ENCODE measurements at places on chromosomes 3 and 15. TPM values are rescaled to one million over a fixed set of nuclear protein-coding genes. Genes with fewer than 3 reads are reported as not detected.

Gene CAPN3
- total RNA-seq = 3.8 TPM

Gene MGLL
- 54.9 TPM for total RNA-seq

Gene GOLGA8R
- 0.34 TPM for total RNA-seq

Gene PLA2G4D
- total RNA-seq = 0.07 TPM

Gene CAMK2N2
- 0.42 TPM for total RNA-seq

Gene TMEM207
- not detected for total RNA-seq

Gene GP9
- not detected for total RNA-seq

Gene MAGEF1
- 18.4 TPM for total RNA-seq

Gene NR1I2
- not detected for total RNA-seq

Gene COL6A5
- not detected for total RNA-seq

Gene NAALADL2
- total RNA-seq = 0.28 TPM

GRCh38 chr3:151431940-151432339 is 28.9 kb downstream of the IGSF10 start:
- DNase-seq = peak; percentile 95

DNA sequence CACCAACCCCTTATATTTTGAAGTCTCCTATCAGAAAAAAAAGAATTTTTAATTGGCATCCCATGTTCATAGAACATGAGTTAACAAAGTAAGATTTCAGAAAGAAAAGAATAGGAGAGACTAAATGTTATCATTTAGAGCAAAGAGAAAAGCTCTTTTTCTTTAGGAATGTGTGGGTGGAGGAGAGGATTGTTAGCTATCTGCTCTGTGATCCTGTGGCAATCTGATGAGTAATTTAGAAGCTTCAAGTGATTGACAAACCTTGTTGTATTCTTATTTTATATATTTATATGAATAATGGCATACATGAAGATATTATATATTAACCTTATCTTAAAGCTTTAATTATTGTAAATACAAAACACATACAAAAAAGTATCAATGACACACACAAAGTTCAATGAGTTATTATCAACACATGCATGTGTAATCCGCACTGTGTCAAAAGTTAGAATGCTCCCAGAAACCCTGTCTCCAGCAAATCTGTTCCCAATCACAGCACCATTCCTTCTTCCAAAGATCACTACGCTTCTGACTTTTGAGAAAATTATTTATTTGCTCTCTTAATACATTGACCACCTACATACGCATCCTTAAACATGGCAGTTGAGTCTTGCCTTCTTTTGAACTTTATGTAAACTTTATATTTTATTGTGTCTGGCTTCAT is 907.4 kb downstream of the MCTP2 start:
- no peak for DNase-seq

GRCh38 chr3:151562891-151563290 is 102.0 kb upstream of the IGSF10 start:
- DNase-seq = peak; percentile 78

GRCh38 chr3:181276358-181276896 is 286.9 kb upstream of the DNAJC19 start:
- DNase-seq = no peak

DNA sequence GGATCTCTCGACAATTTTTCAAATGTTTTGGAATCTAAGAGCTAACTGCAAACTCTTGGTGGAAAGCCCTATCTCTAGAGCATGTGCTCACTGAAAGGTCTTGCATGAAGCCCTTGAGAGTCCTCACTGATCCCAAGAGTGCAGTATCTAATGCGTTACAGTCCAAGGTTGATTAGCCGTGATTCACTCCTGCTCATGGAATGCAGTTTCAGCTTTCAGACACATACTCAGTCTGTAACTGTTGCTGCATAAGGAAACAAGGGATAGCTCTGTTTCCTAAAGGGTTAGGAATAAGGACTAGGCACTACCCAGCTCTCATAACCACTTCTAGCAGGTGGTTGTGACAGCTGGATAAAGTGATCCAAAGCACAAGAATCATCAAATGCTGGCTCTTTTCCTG is 687.4 kb upstream of the CFAP20DC start:
- DNase-seq = no peak

DNA sequence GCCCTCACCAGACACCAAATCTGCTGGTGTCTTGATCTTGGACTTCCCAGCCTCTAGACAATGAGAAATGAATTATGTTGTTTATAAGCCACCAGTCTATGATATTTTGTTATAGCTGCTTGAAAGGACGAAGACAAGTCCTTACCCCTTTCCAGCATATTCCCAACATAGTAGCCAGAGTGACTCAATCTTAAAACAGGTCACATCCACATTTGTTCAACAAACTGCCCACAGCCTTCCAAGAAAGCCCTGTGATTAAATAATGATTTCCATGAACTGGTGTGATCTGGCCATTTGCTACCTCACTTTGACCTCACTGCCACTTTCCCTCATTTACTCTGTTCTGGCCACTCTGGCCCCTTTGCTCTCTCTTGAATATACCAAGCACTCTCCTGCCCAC is 193.7 kb upstream of the CFAP20DC start:
- DNase-seq = no peak

DNA sequence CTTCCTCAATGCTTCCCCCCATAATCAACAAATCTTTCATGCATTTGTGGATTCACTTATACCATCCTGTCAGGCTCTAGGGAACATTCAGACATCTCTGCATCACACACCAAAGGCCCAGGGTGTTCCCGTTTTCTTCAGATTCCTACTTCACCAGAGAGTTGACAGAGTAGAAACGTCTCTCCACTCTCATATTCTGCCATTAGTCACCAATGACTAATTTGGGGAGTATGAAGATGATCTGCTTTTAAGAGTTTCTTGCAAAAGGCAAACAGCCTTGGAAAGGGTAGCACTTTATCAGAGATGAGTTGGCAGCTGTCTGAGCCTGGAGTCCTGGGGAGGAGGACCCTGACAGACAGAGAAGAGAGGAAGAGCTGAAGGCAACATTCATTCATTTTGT is 55.8 kb upstream of the DGKG start:
- peak; percentile 85 for DNase-seq

- DNase-seq = no peak
Measured at GRCh38 chr3:13332740-13333139, 87.4 kb downstream of the NUP210 start.

GRCh38 chr3:89320186-89320585 is 212.8 kb downstream of the EPHA3 start:
- DNase-seq = no peak

DNA sequence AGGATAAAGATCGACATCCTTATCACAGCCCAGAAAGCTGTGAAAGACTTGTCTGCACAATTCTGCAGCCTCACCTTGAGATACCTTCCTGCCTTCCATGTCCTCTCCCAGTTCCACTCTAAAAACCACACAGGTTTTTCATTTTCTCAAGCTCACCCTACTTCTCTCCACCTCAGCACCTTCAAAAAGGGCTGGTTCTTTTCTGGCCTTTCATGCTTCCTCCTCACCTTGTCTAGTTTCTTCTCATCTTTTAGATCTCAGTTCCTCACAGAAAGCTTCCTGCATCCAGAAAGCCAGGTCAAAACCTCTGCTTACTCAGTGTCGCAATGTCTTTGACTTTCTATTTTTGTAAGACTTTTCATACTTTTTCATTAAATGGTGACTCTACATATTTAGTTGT is 140.2 kb upstream of the STT3B start:
- no peak for DNase-seq

- DNase-seq = peak; percentile 3
Measured at GRCh38 chr3:117303443-117303842, 593.9 kb downstream of the TUSC7 start.

DNA sequence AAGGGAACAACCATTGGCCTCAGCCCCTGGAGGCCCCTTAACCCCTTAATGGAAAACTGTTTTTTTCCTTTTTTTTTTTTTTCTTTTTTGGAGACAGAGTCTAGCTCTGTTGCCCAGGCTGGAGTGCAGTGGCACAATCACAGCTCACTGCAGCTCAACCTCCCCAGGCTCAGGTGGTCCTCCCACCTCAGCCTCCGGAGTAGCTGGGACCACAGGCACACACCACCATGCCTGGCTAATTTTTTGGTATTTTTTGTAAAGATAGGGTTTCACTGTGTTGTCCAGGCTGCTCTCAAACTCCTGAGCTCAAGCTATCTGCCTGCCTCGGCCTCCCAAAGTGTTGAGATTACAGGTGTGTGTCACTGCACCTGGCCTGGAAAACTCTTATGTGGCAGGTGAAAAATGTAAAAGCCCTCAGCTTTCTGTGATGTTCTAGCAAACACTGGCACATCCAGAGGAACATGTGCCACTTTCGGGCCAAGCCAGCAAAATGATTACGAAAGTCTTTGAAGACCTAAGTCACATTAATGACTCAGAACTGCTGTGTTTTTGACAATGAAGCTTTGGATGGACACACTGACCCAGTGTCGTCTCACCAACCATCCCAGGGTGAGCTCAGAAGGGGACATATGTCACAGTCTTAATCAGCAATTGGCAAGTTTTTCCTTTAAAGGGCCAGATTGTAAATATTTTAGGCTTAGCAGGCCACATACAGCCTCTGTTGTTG is 189.3 kb upstream of the TPM1 start:
- DNase-seq = no peak

DNA sequence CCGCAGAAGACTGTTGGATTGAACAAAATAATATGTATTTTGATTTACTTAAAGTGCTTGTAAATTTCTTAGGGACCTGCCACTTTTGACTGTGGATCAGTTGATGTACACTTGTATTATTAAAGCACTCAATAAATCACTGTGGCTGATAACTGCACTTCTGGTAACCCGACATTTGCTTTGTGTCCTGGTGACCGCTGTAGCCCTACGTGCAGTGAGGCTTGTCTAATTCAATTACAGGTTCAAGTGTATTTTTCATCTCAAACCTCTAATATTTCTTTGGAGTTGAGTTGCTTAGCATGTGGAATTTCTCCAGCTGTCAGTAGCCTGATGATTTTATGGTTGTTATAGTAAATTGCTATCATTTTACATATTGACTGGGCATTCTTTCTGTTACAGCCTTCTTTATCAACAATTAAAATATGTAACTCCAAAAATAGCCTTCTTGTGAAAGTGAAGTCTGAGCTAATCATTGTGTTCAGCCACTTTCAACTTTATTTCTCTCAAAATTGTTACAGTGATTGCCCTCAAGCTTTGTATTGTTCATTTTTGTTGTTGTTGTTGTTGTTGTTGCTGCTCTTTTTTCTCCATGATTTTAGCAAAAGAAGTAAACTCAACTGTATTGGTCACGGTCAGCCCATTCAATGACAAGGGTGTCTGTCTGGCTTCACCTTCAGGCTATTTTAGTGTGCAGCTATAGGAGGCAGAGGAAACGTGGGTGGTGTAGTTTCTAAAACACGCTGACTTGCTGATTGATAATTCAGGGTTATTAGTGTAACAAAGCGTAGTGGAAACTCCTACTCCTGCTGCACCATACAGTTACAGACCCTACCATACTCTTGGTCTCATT is 215.1 kb upstream of the UBE2E1 start:
- no peak for DNase-seq

DNA sequence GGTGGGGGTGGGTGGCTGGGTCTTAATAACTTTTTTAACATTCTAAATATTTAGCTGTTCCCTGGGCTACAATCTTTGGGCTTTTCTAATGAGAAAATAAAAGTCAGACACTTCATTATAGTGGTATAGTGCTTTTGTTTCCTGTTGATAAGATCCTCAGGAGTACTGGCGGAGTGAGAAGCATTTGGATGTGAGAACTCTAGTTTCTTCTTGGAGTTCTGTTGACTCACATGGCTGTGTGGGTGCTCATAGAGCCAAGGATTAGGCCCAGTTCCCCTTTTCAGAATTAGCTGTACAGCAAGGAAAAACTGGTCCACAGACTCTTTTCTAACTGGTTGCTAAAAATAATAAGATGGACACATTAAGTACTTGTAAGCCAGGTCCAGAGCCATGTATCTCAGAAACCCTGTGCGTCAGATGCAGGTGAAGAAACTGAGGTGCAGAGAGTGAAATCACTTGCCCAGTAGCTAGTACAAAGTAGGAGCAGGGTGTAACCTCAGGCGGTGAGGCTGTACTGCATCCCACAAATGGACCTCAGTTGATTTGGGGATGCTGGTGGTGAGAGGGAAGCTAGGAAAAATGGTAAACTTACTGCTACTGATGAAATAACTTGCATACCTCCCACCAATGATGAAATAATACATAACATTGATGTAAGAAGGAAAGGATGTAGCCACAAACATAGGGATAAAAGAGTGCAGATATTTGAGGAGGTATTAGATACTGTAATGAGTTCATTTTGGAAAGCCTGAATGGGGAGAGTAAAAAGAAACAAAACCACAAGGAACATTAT is 2.3 kb downstream of the ITPR1 start:
- no peak for DNase-seq

GRCh38 chr3:33879540-33879939 is 81.1 kb downstream of the PDCD6IP start:
- DNase-seq = no peak

- DNase-seq = no peak
Measured at GRCh38 chr3:58668247-58668646, 1.7 kb upstream of the FAM3D start.

DNA sequence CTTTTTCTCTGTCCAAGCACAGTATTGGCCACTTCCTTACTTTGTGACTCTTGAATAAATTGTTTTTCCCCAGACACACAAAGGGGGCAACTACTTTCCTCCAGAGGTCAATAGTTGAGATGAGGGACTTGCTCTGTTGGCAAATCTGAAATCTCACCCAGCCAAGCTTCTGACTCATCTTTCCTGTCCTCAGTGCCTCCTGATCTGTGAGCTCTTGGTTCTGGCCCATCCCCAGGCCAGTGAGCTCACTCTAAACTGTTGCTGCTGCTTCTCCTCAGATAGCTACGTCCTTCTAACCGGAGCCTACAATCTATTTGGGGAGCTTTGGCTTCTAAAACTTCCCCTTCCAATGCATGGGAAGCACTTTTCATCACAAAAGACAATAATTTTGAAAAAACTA is 50.0 kb upstream of the NMD3 start:
- DNase-seq = peak; percentile 51

- peak; percentile 68 for DNase-seq
Measured at GRCh38 chr3:79367066-79367465, 400.7 kb downstream of the ROBO1 start.

- DNase-seq = no peak
Measured at GRCh38 chr15:66433726-66434125, 47.0 kb downstream of the MAP2K1 start.

- peak; percentile 36 for DNase-seq
Measured at GRCh38 chr3:179147514-179147872, 664 bp upstream of the PIK3CA start.

DNA sequence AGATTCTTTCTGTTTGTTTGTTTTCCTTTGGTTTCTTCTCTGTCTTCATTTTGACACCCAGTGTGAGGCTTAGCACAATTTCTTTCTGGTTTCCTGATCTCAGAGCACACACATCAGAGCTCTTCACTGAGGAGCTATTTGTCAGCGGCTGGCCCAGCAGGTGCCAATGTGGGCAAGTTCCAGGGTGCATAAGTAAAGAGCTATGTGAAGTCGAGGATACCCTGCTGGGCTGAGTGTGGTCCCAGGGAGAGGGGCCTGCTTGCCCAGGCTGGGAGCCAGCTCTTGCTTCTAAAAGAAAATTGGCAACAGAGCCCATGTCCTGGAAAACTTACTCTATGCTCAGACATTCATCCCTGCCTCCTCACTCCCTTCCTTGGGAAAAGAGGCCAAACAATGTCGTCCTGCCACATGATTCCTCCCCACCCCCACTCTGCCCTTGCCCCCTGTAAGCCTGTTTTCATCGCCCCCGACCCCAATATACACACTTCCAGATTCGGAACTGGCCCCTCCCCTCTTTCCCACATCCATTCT is 101.2 kb downstream of the ST8SIA2 start:
- no peak for DNase-seq
